AG10803 (cell line): ENCODE measurements at places on chromosomes 7 and 10.

GRCh38 chr10:78044699-78045098 is 11.0 kb downstream of the RPS24 start:
- DNase-seq = peak; percentile 32

DNA sequence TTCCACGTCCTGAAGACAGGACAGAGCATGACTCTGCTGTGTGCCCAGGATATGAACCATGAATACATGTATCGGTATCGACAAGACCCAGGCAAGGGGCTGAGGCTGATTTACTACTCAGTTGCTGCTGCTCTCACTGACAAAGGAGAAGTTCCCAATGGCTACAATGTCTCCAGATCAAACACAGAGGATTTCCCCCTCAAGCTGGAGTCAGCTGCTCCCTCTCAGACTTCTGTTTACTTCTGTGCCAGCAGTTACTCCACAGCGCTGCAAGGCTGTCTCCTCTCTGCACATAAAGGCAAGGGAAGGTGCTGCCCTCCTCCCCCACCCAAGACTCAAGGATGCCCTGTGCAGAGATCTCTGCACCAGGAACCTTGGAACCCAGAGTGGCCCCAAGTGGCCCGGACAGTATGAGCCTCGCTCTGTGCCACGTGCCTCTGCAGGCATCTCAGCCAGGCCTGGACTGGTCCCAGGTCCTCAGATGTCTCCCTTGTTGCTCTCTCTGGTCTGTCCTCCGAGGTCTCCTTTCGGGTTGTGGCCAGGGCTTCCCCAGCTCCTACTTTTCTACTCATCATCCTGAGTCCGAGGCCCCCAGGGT is 230.3 kb upstream of the PRSS58 start:
- DNase-seq = no peak

DNA sequence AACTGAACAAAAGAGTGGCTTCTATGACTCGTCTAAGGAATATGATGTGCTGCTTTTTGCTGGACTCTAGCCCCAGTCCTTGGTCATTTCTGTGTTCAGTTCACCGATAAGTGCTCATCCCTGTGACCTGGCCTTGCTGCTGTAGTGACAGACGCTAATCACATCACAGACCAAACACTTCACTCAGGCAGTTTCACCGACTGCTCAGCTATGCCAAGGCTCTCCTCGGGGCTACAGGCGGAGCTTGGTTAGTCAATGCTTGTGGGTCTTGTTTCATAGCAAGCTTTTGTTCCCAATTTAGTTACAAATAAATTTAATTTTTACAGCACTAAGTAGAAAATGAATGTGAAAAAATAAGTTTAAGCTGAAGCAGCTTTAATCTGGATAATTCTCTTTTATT is 190.8 kb upstream of the PRKCQ start:
- DNase-seq = peak; percentile 14

GRCh38 chr7:82722946-82723345 is 279.4 kb upstream of the CACNA2D1 start:
- DNase-seq = peak; percentile 18

DNA sequence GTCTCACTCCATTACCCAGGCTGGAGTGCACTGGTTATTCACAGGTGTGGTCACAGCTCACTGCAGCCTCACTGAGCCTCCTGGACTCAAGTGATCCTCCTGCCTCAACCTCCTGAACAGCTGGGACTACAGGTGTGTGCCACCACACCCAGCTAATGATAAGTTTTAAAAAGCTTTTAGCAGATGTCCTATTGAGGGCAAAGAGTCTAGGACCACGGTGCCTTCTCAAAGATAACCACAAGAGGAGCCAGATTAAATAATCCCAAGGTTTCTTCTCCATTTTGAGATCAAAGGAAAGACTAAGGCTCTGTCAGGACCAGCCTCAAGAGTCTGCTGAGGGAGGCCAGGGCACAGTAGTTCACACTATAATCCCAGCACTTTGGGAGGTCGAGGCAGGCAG is 4.7 kb downstream of the ATP5MF start:
- no peak for DNase-seq

DNA sequence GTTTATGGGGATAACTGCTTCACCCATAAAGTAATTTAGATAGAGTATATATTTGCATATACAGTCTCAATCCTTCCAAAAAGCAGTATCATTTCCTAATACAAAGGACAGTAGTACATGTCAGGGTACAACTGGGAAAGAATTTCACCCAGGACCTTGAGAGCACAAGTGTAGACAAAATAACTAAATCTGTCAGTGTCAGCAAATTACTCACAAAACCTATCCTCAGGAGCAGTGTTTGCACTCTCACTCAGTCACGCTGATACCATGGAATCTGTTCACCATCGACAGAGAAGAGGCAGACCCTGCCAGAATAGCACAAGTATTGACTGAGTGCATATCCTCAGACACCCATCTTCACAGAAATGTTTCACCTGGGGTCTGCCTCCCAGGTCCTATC is 554.7 kb upstream of the PHF14 start:
- no peak for DNase-seq

DNA sequence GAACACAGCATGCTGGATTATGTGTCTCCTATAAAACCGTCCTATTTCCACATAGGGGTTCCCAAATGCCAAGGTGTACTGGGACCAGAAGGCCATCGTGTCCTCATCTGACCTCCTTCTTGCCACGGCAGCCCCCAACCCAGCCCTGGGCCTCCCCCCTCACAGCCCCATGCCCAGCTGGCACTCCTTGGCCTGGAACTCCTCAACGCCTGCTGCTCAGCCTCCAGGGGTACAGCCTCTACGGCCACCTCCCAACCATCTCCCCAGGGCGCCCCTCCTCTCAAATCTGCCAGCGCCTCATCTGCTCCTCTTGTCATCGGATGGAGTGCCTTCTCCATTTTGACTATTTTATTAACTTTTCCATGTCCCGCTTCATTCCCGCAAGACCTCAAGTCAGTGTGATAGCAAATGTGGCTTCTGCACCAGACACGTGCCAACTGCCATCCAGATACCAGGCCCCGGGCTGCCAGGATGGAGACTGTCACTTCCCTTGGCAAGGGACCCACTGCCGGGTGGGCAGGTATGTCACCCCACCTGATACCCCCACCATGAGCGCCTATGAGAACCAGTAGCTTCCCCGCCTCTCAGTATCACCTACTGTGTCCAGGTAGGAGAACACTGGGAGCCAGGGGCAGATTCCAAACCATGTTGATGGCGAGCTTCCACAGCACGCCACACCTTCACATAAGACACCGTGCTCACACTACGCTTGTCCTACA is 106.7 kb downstream of the EBF3 start:
- no peak for DNase-seq

DNA sequence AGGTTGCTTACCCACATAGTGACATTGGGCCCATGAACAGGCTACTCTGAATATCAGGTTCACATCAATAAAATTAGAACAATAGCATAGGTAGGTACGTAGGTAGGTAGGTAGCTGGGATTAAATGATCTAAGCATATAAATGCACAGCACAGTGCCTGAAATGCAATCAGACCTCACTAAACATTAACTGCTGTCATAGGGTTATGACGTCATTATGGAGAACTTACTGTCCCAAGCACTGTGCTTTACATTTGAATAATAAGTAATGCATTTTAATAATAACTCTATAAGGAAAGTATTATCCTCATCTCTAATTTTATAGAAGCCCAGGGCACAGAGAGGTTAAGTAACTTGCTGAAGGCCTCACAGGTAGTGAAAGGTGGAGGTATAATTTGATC is 112.5 kb downstream of the RPS24 start:
- no peak for DNase-seq

GRCh38 chr7:12257582-12257981 is 46.5 kb downstream of the TMEM106B start:
- peak; percentile 9 for DNase-seq

GRCh38 chr7:2220030-2220429 is 12.7 kb downstream of the MAD1L1 start:
- no peak for DNase-seq

GRCh38 chr7:24365606-24366005 is 81.6 kb downstream of the NPY start:
- DNase-seq = no peak

DNA sequence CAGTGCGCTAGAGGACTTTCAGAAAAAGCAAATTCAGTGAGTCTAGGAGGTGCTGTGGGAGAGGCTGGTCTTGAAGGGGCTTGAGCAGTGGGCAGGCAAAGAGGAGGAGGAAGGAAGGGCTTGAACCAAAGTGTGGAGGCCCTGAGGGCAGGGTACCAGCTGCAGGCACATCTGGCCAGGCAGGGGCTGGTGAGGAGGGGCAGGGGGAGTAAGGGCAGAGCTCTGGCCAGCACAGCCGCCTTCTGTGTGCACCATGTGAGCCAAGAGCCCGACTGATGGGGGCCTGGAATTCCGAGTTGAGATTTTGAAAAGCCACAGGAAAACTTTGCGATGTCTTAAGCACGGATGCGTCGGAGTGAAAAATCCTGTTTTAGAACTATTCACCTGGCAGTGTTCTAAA is 74.5 kb downstream of the PRPF18 start:
- DNase-seq = peak; percentile 16

DNA sequence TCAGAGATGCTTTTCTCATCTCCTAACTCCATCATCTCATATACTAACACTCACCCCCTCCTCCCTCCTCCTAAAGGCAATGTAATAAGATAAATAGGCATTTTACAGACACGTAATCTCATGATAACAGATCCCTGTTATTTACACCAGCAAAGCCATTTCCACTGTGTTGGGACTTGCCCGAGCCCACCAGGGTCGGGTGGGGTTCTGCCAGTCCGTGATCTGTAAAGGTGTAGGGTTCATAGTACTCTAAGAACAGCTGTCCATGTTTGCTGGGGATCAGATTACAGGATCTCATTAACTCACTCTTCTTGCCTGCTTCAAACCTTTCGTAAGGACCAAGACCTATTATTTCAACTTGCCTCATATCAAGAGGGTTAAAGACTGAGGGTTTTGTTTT is 172.4 kb downstream of the FZD1 start:
- no peak for DNase-seq

DNA sequence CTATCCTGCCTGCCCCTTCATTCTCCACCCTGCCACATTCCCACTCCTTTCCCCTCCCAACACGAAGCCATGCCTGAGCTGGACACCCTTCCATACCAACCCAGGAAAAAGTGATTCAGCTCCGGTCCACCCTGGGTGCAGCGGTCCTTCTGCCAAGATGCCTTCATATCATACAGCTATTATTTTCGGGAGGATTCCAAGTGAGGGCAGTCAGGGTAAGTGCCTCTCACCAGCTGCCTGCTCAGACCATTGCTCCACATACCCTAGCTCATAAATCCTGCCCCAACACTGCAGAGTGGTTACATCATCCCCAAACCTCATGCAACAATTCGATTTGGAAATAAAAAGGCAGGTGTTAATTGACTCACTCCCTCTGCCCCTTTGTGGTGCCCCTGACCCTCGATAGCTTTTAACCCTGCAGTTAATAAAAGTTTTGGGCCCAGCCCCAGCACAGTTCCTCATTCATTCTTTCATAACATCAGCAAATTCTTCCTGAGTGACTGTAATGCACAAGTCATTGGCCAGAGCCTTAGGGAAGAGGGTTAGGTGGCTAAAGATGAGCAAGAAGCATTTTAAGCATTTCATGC is 42.6 kb downstream of the ZNF503 start:
- peak; percentile 94 for DNase-seq

DNA sequence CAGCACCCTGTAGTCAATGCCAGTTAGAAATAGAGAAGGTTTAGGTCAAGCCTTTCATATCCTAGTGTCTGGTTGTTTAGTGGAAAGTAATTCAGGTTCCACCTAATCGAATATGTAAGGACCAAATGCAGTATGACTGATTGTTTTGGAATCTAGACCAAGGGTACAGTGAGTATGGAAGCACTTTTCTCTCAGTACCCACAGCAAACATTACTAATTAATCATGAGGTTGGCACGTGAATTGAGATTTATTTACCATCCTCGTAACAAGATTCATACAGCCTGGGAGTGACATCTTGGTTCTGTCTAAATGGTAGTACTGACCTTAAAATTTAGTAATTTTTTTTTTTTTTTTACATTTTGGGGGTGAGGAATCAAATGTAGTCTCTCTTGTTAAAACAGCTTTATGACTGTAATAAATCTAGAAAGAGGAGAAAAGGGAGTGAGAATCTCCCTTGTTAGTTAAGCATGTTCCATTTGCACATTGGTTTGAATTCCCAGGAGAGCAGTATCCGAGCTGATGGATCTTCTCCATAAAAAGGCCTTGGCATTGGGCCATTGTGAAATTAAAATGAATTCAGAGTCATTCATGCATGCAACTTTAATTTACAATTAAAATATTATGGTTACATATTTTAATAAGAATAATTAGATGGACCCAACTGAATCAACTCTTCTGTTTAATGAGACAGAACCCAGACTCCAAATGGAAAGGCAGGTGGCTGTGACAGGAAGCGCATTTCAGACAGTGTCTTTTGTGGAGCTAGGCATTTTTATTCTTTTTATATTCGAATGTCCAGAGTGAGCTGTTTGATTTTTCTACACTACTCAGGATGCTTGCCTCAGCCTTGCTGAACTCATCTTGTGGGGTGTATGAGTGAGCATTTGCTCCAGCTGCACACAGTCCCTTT is 57.6 kb downstream of the SNX10 start:
- no peak for DNase-seq

GRCh38 chr7:17422966-17423365 is 124.5 kb downstream of the AHR start:
- peak; percentile 84 for DNase-seq

DNA sequence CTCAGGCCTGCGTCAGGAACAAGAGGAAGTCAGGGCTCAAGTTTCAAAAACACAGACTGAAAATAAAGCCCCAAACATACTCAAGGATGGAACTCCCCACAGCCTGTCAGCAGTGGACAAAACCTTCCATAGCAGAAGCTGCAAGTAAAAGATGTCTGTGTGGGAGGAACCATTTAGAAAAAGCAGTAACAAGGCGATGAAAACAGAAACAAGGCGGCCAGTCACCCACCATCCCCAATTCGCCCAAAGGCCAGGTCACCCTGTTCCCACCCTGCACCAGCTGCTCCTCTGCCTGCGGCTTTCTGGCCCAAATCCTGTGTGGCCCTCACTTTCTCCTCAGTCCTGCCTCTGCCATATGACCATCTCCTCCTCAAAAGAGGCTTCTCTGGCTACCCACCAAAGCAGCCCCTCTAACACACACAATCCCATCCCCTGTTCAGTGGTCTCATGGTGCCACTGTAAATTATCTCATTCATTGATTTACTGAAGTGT is 27.8 kb downstream of the KCNMA1 start:
- DNase-seq = no peak

GRCh38 chr10:123269675-123270074 is 115.5 kb downstream of the BUB3 start:
- DNase-seq = no peak

GRCh38 chr10:51767103-51767763 is 67.8 kb upstream of the CSTF2T start:
- no peak for DNase-seq

GRCh38 chr7:155457544-155458110 is 302 bp upstream of the EN2 start:
- DNase-seq = no peak

DNA sequence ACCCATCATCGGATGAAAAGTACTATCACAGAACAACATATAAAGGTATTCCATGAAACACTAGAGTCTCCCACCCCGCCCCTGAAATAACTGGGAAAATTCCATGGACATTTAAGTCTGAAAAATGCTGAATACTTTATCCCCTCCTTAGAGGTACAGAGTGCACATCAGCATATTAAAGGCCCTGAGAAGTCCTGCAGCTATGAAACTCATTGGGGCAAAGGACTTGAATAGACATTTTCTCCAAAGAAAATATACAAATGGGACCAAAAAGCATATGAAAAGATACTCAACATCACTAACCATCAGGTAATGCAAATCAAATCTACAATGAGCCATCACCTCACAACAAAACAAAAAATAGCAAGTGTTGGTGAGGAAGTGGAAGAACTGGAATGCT is 18.9 kb downstream of the XPNPEP1 start:
- DNase-seq = no peak
